Activated CD4-positive, CD25-positive, alpha-beta regulatory T cell treated with anti-CD3 and anti-CD28 coated beads, Interleukin-2, amount 50 U/mL, for 72 hours (primary cell): ENCODE measurements at places on chromosomes 16 and 17.

DNA sequence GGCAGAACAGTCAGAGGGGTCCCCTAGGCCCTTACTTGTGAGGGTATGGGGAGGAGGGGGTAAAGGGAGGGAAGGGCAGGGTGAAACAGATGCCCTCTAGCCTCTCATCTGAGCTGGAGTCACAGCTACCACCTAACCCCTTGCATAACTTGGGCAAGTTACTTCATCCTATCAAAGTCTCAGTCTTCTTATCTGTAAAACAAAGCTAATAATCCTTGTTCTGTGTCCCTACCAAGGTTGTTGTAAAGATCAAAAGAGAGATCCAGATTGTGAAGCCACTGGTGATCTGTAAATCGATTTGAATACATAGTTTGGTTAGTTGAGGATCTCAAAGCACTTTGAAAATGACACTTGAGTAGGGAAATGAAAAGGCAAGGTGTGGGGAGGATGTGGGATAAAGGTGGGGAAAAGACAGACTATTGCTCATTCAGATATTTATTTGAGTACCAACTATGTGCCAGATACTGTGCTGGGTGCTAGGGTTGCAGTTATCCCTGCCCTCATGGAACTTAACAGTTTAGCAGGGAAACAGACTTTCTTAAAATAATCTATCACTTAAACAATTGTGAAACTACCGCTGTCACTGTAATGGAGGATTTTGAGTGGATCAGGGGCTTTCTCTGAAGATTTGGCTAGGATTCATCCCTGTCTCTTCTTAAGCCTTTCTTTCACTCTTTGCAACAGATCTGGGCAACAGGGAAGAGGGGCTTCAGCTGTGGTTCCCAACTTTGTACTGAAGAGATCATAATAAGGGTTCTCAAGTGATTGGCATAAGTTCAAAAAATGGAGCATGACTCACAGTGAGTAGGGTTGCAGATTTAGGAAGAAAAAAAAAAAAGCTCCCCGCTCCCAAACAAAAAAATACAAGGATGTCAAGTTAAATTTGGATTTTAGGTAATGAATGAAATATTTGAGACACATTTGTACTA lies 3.0 kb downstream of the HEATR9 start:
- DNase-seq = no peak

DNA sequence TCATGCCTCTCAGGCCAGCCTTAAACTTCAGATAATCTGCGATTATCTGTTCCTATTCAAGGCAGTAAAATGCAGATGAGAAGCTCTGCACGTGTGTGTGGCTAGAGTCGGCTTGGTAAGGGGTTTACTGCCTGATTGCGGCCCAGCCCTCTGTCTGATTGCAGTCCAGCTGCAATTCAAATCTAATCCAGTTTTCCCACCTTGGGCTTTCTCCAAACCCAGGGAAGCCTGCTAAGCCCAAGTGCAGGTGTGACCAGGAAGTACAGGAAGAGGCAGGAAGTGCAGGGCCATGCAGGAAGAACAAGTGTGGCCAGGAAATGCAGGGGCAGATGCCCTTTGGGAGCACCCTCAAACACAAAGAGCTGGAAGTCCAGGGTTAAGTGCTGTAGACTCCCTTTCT lies 314.9 kb downstream of the CEP112 start:
- no peak for DNase-seq

DNA sequence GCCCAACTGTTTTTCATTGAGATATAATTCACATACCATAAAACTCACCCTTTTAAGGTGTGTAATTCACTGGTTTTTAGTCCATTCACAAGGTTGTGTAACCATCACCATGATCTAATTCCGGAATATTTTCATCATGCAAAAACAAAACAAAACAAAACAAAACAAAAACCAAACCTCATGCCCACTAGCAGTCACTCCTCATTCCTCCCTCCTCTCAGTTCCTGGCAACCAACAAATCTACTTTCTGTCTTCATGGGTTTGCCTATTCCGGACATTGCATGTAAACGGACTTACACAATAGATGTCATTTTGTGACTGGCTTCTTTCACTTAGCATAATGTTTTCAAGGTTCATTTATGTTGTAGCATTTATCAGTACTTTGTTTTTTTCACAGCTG lies 4.5 kb upstream of the NOD2 start:
- DNase-seq = no peak

GRCh38 chr17:40382251-40382650 lies 17.7 kb upstream of the GJD3 start:
- DNase-seq = no peak

DNA sequence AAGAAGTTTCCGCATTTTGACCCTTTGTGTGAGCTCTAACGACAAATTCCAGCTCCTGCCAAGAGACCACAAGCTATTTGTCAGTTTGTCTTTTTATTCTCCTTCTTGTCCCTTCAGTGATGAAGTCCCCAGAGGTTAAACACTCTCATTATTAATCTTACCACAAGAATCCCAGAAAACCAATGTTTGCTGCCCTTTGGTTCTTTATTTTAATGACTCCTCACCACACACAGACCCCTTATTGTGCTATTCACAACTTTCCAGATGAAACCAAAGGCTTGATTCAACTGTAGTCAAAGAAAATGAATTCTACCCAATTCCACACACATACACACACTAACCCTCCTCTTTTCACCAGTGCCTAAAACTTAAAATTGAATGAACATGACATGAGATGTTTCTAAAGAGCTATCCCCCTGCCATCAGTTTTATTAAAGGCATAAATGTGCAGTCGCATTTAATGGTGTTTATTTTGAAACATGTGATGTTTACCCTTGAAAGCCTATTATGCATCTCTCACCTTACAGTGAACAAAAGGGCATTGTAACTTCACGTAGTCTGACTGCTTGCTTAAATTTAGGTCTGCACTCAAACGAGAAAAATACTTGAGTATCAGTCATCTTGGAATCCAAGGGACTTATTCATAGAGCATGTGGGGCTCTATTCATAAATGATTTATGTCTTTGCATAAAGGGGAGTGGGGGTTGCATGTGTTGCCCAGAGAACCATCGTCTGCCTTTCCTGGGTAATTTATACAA lies 44.1 kb downstream of the PCTP start:
- no peak for DNase-seq

DNA sequence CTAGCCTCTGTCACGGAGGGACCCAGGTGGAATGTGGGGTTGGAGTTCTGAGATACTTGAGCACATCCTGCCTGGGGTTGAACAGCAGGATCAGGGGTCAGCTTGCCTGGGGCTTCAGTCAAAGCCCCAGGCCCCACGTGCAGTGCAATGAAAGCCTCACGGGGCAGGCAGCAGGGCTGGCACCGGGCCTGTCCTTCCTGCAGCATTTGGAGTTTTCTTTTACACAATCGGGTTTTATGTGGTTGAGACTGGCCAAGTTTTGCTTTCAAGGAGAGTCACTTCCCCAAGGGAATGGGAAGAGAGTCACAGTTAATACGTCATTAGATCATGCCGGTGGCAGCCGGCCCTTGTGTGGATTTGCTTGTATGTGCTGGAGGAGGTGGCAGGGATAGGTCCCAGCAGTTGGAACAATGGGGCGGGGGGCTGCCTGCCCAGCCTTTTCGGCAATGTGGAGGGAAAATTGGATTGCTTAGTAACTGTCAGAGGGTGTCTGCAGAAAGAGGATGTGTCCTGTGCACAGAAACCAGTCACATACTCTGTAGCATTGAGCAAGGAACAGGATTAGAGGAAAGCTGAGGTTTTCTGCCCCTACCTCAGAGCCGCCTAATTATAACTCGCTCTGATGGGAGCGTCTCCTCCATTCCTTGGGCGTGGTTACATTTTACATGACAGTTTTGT lies 4.5 kb downstream of the RMI2 start:
- no peak for DNase-seq

- DNase-seq = no peak
Observed at GRCh38 chr16:276426-277077, 808 bp upstream of the RGS11 start.

- DNase-seq = no peak
Observed at GRCh38 chr17:45971698-45972141, 27.3 kb upstream of the STH start.

DNA sequence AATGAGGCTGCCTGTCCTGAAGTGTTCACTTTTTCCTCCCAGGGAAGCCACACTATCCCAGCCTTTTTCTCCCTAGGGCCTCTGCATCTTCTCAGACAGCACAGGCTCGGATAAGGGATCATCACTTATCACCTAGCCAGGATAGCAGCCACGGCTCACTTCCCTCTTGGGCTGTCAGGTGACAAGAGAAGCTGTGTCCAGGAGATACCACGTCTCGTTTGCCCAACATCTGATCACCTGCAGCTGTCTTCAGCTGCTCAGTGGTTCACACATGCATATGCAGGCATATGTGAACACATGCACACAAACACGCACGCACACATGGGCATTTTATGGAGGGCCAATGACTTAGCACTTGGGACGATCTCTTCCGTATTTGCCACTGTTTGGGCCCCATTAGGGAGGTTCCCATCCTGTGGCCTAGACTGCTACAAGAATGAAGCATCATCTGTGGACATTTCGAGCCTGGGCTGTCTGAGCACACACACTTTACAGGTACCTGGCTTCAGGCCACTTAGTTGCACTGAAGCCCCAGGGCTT lies 32.4 kb upstream of the ADORA2B start:
- no peak for DNase-seq
